Stimulated activated CD8-positive, alpha-beta memory T cell treated with anti-CD3 and anti-CD28 coated beads, Interleukin-4, amount 100 ng/mL, for 4 hours (primary cell): ENCODE measurements at places on chromosomes 12 and 14.

DNA sequence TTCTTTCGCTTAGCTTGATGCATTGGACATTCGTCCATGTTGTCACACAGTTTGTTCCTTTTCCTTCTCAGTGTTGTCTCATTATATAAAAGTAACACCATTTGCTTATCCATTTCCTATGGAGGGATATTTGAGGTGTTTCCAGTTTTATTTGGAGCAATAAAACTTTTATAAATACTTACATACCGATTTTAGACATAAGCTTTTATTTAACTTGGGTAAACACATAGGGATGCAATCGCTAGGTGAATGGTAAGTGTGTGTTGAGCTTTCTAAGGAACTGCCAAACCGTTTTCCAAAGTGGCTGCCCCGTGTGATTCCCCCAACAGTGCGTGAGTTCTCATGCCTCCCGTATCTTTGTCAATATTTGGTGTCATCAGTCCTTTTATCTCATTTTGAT, 95.2 kb upstream of the DYNC1H1 start:
- DNase-seq, result no peak

- no peak for DNase-seq
Observed at GRCh38 chr12:106147956-106148355, 9.2 kb upstream of the NUAK1 start.

DNA sequence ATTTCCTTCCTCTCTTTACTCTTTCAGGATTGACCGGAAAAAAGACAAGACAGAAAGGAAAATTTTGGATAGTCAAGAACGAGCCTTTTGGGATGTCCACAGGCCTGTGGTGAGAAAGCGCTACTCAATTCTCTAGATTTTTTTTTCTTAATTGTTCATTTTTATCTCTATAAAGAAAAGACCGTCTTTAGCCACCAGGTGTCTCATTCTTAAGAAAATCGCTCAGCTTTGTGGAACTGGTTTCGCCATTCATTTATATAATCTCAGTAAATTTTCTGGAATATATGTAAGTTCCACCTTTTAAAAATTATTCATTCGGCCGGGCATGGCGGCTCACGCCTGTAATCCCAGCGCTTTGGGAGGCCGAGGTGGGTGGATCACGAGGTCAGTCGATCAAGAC, 421.1 kb downstream of the DPF3 start:
- DNase-seq, result no peak

GRCh38 chr12:110794623-110795280, 52.0 kb upstream of the CCDC63 start:
- DNase-seq, result no peak

- DNase-seq, result no peak
Observed at GRCh38 chr12:127991485-127991884, 275.5 kb upstream of the TMEM132C start.

GRCh38 chr12:114342656-114343055, 63.3 kb downstream of the TBX5 start:
- DNase-seq, result no peak

- no peak for DNase-seq
Observed at GRCh38 chr12:5493018-5493417, 61.1 kb downstream of the NTF3 start.

DNA sequence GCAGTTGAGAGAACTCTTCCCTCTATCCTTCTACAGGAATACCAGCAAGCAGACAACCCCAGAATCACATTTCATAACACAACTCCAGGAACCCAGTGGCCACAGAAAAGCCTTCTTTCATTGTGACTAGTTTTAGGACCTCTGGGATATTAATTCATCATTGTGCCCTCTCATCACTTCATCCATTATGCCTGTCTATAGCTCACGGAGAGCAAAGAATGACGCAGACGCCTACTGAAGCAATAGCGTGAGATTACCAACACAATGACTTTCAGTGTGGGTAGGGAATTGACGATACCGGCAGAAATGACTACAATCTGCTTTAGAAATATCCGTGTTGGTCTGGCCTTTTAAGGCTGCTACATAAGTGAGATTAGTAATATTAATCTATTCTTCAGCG, 158.1 kb upstream of the FOXG1 start:
- no peak for DNase-seq
